ENCODE measurements at places on chromosomes 7 and 10.

DNA sequence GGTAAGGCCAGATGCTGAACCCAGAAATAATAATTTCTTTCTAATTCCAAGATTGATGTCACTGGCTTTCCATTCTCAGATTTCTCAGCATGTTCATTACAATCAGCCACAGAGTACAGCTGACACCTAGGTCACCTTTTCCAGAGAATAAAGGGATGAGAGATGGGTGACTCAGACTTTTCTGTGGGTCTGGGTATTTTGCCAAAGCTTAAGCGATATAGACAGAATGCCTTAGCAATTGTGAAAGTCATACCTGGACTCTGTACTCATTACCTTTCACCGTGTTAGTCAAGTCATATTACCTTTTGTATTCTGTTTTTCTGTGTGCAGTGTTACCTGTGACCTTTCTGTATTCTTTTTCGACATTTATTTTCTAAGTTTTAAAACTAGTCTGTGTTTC lies 10.6 kb upstream of the PRTFDC1 start:
- no peak for DNase-seq

GRCh38 chr10:16437540-16437894 lies 707 bp downstream of the PTER start:
- no peak for DNase-seq

GRCh38 chr10:24603333-24603732 lies 120.4 kb downstream of the ARHGAP21 start:
- peak; percentile 78 for DNase-seq

- peak; percentile 61 for DNase-seq
Measured at GRCh38 chr10:588246-589165, 101.0 kb downstream of the DIP2C start.

- peak; percentile 44 for DNase-seq
Measured at GRCh38 chr10:23293145-23293724, 51.4 kb downstream of the C10orf67 start.

DNA sequence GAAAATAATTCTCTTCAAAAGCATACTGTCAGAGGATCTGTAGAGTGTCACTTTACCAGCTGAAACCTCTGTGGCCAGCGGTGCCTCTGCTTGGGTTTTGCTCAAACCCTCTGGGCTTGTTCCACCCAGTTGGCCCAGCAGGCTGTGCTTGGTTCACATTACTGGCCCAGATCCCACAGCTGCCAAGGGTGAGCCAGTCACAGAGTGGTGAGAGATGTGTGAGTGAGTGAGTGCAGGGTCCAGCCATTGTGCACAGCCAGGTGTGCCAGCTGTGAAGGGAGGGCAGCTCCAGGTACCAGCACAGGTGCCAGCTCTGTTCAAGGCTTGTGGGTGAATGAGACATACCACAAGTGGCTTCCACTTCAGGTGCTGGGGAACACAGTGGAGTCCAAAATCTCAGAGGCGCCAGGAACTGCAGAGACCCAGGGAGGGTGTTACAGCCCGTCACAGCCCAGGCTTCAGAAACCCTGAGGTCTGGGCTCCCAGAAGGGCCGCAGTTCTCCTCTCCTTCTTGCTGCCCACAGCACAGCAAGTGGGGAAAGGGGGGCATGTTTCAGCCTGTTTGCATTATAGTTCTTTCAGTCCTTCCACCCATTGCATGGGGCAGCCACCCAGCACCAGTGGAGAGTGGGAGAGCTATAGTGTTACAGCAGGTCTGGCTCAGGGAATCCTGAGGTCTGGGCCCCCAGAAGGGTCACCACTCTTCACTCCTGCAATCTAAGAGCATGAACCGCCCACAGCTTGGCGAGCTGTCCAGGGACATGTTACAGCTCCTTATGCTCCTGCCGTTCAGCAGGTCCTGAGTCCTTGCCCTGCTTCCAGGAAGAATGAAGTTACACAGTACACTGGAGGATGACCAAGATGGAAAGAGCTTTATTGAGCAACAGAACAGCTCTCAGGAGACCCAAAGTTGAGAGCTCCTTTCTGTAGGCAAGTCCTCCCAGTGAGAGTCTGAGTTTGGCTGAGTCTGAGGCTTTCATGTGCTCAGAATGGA lies 931.7 kb upstream of the SORCS1 start:
- DNase-seq: no peak

DNA sequence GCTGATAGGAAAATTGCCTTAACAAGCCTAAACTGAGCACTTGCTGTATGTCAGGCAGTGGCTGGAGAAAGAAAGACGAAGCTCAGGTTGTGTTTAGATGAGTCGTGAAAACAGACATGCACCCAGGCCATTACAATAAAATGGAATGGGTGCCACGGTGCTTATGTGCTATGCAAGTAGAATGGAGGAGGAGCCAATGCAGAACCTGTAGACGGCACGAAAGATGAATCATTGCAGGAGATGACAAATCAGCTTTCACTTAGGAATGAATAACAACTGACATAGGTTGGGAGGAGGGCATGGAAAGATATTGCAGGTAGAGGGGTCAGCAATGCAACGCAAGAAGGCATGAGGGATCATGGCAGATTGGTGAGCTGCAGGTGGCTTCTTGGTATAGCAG lies 61.2 kb upstream of the ARHGAP21 start:
- no peak for DNase-seq

GRCh38 chr10:17430647-17431355 lies 23.6 kb downstream of the ST8SIA6 start:
- peak; percentile 75 for DNase-seq

- DNase-seq: no peak
Measured at GRCh38 chr10:10545771-10546170, 471.9 kb upstream of the CELF2 start.

GRCh38 chr7:1366801-1367405 lies 92.4 kb downstream of the MICALL2 start:
- DNase-seq: no peak

GRCh38 chr7:87212498-87212897 lies 7.0 kb downstream of the TMEM243 start:
- DNase-seq: no peak

DNA sequence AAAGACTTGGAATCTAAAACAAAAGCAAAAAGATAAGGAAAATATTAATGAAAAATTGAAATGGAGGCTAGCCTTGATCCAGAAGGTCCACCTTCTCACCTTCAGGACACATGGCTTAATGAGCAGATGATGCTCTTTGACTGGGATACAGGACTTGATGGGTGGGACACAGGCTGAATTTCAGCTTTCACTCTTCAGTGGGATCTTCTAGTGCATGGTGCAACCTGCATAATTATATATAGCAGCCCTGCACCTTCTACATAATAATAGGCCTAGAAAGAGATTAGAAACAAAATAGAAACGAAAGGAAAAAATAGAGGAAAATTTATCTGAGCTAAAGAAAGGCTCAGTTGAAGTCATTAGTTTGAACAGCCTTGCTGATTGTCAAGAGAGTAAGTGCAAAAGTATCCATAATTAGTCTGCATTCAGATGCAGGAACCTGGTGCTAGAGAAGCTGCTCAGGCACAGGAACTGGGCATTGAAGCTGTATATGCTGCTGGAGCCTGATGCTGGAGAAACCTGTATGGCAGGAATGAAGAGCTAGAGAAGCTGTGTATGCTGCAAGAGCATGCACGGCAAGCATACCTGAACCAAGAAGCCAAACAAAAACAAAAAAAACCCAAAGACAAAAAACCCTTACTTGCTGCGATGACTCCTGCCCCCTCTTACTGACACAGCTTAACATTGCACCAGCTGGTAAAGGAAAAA lies 19.4 kb downstream of the MKLN1 start:
- DNase-seq: no peak

DNA sequence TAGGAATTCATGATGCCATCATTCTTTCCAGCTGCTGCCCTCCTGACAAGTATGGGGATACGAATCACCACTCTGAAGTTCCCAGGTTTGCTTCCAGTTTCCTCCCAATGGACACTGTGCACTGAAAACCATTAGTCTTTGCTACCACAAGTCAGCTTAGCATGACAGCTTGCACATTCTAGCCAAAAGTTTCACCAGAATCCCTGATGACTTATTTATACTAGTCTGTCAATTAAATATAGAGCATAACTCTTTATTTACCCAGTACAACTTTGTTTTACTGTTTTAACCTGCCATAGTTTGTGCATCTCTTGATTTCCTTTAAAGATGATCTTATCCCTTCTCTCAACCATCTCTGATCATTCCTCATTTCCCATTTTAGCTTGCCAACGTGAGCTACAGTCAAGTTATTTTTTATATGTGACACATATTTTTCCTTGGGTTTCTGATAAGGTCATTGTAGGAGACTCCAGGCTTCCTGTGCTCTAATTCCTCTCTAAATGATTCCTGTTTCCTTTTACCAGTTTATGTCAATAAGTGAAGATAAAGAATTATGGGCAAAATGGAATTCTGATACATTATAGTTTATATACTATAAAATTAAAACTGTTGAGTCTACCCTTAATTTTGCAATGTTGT lies 167.5 kb upstream of the MEOX2 start:
- DNase-seq: no peak

DNA sequence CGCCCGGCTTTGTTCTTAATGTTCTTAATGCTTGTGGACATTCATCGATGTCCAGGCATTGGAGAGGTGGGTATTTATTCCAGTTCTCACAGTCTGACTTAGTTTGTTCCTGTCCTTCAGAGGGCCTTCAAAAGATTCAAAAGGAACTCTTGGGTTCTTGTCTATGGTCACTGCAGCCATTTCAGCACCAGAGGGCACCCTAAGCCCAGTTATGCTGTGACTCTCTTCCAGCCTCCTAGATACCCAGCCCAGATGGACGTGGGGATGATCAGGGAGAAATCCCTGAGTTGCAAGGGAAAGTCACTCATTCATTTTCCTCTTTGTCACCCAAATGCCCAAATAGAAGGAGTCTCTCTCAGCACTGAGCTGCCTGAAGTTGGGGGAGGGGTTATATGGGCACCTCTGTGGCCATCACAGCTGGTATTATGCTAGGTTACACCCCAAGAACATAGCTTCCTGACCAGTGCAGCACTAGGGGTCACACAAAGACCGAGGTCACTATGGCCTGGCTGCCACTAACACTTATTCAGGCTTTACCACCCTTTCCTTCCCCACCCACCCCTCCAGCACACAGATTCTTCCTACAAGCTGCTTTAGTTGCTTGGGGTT lies 26.5 kb upstream of the CCDC126 start:
- peak; percentile 82 for DNase-seq

GRCh38 chr7:152615031-152615741 lies 60.8 kb downstream of the XRCC2 start:
- no peak for DNase-seq

DNA sequence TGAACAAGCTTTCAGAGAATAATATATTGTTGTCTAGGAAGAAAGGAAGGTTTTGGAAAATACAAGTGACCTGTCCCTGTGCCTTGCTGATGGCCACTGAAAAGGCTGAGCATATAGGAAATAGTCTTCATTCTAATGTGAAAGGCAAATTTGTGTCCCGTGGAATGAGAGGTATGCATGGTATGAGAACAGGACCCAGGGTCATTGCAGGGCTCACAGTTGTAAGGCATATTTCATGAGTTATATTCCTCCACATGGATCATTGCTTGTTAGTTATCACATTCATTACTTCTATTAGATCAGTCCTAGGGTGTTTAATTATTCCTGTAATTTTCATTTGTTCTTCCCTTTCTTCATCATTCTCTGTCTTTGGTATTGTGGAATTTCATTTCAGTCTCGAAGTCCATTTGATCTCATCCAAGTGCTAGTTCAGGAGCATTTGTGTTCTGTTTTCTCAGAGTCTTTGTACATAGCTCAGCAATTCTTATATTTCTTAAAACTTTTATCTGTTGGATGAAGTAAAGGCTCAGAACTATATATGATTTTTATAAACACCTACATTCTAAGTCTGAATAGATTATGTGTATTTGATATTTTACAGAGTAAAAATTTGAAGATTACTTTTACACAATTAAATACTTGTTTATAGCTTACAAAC lies 39.4 kb upstream of the ARHGAP21 start:
- peak; percentile 75 for DNase-seq

GRCh38 chr10:53598914-53599313 lies 826.3 kb upstream of the MBL2 start:
- DNase-seq: no peak

GRCh38 chr7:49631960-49632359 lies 141.5 kb upstream of the VWC2 start:
- DNase-seq: no peak

DNA sequence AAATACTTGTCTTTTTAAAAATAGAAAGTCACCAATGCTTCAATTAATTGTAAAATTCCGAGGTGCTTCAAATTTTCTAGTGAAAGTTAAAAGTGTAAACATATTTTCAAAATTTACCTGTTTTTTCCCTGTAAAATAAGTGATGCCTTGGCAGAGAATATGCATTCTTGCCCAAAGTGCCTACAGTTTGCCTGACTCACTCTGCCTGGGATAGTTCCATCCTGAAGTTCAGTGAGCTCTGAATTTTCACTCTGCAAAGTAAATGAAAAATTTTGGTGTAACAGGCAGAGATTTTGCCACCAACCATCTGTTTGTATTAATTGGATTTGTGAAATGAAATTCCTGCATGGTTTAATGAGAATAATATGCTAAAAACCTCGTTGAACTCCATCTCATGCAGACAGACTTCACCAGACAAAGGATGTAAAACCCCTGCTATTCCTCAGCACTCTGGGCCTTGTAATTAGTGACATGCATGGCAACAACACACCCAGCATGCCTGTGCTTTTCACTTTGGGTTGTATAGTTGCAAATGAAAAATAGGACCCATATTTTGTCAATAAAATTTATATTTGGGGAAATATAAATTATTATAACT lies 117.4 kb upstream of the GNAI1 start:
- peak; percentile 17 for DNase-seq

GRCh38 chr7:12131122-12131521 lies 80.0 kb upstream of the TMEM106B start:
- no peak for DNase-seq

GRCh38 chr7:123879628-123880027 lies 34.7 kb downstream of the HYAL4 start:
- DNase-seq: no peak

- no peak for DNase-seq
Measured at GRCh38 chr10:104348601-104349000, 5.0 kb upstream of the CFAP58 start.

GRCh38 chr10:36888925-36889573 lies 236.3 kb upstream of the ANKRD30A start:
- peak; percentile 12 for DNase-seq

DNA sequence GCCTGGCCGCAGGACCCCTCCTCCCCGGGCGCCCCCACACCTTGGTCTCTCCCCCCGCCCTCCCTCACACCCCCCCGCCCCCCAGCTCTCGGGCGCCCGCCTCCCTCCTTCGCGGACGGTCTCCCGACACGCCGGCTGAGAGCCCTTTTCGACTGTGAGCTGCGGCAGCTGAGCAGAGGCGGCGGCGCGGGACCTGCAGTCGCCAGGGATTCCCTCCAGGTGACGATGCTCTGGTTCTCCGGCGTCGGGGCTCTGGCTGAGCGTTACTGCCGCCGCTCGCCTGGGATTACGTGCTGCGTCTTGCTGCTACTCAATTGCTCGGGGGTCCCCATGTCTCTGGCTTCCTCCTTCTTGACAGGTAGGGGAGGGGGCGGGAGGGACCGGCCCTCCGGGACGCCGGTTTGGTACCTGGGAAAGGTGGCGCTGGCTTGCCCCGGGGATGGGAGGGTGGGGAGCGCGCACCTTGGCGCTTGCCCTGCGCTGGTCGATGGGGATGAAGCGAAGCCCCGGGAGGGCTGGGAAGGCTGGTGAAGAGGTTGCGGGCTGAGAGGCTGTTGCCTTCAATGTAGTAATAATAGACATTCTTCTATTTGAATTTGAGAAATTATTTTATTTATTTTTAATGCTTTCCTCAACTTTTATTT lies at the start of gene BMPER:
TSS of gene BMPER (plus strand) at position 151 of the 644 bp plus-strand sequence. CDS start at position 226, 75 bp downstream.
- DNase-seq: peak; percentile 53
